ENCODE measurements at places on chromosomes 11 and 22.
A peak's percentile ranks its signal among the peaks of the same experiment; 100 is the strongest.

DNA sequence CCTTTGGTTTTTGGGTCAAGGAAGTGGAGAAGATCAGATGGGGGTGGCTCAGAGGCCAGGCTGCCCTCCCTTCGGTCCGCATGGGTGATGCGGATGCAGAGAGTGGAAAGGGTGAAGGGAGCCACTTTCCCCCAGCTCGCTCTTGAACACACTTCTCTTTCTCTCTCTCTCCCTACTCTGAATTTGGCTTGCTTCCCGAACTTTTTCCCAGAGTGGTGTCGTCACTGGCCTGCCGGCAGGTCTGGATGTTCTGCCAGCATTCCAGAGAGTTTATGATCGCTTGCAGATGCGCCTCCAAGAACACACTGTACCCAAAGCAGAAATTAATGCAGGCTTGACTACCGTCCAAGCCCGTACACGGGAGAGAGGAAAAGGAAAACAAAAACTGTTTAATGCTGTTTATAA lies 103.2 kb downstream of the ZBTB16 start:
- no peak for DNase-seq

DNA sequence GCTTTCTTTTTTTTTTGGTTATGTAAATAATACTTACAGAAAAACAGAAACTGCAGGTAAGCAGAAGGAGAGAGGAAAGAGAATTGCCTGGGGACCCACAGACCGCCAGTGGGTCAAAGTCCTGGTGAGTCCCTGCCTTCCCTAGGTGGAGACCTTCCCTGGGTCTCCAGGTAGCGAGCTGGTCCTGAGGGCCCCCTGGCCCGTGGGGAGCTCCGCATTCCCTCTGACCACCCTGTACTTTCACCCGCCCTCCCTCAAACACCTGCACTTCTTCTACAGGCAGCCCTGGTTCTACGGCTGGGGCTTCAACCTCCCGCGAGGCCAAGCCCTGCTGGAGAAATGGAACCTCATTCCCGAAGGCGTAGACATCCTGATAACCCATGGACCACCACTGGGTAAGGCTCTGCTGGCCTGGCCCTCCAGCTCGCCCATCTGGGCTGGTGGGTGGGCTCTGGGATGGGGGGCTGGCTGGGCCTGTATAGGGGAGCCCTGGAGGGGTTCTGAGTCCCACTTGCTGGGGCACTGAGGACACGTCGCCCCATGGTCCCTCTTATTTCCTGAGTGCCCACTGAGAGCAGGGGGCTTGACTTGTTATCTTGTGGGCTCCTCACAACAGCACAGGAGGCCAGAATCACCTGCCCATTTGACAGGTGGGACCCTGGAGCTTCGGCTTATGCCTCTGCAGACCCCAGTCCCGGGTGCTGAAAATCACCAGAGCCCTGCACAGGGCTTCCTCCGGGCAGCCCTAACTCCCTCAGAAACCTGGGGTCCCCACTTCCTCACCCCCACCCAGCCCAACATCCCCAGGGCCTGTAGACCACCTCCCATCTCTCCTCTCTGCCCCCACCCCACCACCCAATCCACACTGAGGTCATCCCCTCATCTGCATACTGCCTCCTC lies 86.4 kb downstream of the MPPED1 start:
- DNase-seq, result no peak

GRCh38 chr22:29625090-29625825 lies 21.8 kb downstream of the NF2 start:
- no peak for DNase-seq

DNA sequence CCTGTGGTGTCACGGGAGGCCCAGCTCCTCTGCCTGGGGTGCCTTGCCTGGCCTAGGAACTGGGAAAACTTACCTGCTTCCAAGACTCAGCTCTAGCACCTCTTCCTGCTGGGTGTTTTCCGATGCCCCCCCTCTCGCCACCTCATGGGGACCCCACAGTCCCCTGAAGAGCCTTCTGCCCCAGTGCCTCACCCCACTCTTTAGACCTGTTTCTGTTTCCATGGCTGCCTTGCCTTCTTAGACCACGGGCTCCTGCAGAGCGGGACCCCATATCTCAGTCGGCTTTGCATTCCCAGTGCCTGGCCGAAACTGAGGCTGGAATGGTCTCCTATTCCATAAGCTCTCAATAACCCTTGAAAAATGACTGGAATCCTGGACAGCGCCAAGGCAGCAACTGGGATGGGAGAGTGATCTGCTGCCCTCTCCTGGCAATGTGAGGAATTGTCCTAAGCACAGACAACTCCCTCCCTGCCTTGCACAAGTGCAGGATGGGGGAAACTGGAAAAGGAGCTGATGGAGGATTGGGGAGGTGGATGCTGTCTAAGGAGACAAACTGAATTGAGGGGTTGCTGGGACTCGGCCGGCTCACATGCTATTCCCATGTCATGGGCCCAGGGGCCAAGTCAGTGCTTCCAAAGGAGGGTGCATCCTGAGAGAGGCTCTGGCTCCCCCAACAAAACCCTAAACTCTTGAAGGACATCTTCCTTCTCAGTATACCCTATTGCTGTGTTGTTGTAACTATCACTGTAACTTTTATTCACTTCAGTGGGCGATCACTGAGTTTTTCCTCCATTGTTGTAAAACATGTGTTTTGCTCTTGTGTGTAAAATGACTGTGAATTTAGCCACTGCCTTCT lies 26.6 kb upstream of the IL17RA start:
- DNase-seq, result peak; percentile 32

DNA sequence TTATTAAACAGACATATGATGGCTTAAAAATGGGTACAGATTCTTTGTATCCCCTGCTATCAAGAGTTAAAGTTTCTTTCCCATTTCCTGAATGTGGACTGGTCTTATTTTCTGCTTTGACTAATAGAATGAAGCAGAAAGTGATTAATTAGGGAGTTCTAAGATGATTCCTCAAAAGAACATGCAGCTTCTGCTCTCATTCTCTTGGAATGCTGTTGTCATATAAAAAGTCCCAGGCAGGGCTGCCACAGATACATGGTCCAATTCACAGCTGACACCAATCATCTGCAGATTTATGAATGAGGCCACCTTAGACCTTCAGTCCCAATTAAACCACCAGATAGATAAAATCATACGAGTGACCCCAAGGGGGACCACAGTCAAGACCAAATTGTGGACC lies 844.5 kb upstream of the RAG2 start:
- DNase-seq, result no peak

DNA sequence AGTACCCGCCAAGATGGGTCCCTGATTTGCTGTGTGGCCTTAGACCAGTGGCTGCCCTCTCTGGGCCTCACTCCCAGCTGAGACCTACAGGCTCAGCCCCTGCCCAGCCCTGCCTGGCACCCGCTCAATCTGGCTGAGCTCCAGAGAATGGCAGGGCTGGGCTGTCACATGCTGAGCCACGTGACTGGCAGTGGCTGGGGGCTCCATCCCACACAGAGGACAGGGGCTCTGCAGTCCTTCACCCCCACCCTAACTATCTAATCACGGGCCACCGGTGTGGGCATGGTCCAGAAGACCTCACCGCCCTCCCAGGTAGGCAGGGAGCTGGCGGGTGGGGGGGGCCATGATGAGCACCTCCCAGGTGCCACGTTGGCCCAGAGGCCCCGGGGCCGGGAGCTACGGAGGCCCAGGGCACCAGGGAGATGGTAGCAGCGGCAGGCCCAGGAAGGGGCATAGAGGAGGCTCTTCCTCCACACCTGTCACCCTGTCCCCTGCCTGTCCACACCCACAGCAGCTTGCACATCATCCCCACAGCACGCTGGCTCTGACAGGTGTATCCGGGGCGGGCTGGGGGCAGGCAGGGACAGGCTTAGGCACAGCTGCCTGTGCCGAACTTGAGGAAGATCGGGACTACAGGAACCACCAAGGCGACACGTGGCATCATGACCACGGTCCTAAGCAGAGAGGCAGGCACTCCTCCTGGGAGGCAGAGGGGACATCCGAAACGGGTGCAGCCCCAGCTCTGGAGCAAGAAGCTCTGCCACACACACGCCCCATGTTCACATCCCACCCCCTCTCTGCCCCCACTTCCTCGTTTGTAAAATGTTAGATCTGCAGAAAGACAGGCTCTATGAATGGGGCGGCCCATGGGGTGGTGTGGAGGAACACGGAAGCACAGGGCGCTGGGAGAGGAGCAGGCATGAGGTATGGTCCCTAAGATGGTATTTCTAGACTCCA lies 1.5 kb upstream of the ALDH3B1 start:
- no peak for DNase-seq

Measured in activated T-cell treated with anti-CD3 and anti-CD28 coated beads for 24 hours (primary cell).